NCI-H1092 treated with DMSO at 0.1 percent for 48 hours (cell line): ENCODE measurements at places on chromosomes 16 and 17.

- DNase-seq: no peak
These were observed 69.8 kb upstream of the PLCG2 start for GRCh38 chr16:81709016-81709900.

DNA sequence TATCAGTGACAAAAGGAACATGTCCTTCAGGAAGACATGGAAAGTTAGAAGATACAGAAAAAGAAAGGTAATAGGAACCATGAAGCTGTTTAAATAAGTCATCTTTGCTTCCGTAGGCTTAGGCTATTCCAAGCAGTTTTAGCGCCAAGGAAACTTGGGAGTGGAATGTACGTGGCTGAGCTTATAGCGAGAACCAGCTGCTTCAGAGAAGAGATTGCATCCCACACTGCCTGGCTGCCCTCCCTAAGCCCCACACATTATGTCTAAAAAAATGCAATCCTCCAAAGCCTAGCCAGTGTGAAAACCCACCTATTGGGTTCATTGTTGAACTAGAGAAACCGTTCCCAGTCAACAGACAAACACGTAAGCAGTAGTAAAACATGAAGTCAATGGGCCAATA lies 149.9 kb downstream of the SLC39A11 start:
- no peak for DNase-seq

DNA sequence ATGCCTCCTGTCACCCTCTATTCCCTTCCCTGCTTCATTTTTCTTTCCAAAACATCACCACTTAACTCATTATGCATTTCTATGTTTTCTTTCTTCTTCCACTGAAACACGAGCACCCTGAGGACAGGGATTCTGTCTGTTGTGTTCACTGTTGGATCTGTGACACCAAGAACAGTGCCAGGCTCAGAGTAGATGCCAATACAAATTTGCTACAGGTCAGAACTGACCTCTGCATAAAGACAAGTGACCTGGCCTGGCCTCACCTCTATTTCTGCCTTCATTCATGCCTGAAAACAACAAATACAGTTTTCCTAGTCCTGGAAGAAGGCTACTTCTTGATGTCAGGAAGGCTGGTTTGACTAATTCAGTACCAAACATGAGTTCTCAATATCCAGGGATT lies 45.1 kb downstream of the SMPD3 start:
- no peak for DNase-seq

GRCh38 chr16:57042157-57043111 lies 49.9 kb upstream of the CPNE2 start:
- DNase-seq: no peak

DNA sequence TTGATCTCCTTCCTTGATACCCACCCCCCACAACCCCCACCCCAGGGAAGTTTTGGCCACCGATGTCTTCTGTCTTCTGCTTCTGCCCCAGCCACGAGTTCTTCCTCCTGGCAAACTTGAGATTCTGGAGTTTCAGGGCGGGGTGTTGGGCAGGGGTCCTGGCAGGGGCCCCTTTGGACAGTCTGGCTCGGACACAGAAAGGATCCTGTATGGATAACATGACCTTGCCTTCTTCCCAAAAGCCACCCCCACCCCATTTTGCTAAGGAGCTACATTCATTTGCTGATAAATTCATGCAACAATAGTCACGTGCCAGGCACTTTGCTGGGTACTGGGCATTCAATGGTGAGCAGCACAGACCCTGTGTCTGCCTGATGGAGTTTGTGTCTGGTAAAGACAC lies 5.9 kb upstream of the COL1A1 start:
- no peak for DNase-seq

- no peak for DNase-seq
These were observed 3.8 kb downstream of the CIAO3 start for GRCh38 chr16:736936-737481.

DNA sequence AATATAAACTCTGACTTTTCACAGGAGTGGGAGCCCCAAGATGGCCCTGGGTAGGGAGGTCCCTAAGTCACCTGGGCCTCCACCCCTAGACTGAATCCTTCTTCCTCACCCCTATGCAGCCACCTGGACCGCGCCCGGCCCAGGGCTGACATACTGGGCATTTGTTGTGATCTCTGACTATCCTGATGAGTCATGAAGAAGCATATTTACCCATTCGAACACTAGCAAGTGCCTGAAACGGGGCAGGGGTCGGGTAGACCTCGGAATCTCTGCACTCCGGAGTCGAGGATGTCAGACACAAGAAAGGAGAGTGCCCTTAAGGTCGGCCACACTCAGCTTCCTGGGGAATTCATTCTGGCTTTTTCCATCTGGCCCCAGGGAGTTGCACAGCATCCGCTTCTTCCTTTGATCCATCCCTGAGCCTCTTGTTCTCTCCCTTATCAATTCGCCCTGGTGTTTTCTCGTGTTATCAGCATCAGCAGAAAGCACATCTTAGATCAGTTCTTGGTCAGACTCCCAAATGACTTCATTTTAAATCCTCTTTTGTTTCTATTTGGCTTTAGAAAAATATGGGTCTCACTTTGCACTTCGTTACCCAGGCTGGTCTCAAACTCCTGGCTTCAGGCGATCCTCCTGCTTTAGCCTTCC lies 10.4 kb downstream of the METTL22 start:
- DNase-seq: no peak
